SK-N-MC (cell line): ENCODE measurements at places on chromosomes 4 and X.

- DNase-seq, result no peak
Observed at GRCh38 chr4:8537041-8537461, 43.1 kb upstream of the GPR78 start.

DNA sequence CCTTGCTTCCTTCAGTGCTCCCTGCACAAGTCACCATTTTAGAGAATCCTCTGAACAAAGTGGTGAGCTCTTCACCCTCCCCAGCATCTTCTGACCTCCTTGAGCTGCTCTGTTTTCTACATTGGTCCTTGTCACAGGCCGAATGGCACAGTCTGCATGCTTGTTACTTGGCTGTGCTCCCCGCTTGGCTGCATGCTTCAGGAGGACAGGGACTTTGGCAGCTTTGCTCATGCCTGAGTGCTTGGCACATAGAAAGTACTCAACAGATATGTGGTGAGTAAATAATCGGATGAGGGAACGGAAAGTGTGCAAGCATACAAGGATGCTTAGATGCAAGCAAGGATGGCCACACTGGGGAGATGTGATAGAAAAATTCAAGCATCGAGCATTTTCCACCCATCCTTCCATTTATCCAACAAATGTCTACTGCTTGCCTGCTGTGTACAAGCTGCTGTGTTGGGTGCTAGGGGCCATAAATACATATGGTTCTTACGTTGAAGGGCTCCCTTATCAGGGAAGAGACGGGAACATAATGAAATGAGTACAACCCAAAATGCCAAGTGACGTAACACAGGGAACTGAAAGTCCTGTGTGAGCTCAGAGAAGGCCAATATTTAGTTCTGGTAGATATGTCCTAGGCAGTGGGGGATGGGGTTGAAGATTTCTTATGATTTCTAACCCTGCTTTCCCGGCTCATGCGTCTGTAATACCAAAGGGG, 31.2 kb downstream of the SLC2A9 start:
- DNase-seq, result no peak

DNA sequence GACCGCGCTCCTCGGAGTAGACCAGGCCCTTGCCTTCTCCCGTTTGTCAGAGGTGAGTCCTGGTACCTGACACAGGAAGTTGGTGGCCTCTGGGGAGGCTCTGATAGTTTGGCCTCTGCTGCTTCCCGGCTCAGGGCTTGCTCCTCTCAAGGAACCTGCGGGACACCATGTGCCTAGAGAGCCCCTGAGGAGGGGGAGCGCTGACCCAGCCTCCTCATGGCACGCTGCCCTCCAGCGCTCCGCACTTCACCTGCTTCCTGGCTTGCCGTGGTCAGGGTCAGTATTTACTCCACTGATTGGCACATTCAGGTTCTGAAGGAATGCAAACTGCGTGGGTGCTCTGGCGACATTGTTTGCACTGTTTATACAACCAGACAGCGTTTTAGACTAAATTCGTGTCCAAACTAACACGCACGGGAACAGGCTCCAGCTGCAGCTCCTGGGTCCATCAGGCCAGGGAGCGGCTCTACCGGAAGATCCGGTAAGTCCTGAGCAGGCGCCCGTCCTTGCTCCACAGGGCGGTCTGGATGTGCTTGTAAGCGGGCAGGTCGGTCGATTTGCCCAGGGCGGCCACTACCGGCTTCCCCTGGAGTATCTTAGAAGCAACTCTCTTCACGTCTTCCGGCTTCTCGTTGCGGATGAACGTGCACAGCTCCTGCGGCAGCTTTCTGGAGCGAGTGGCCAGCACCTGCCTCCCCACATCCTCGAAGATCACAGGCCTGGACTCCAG, 121.6 kb upstream of the GRID2 start:
- DNase-seq, result no peak

DNA sequence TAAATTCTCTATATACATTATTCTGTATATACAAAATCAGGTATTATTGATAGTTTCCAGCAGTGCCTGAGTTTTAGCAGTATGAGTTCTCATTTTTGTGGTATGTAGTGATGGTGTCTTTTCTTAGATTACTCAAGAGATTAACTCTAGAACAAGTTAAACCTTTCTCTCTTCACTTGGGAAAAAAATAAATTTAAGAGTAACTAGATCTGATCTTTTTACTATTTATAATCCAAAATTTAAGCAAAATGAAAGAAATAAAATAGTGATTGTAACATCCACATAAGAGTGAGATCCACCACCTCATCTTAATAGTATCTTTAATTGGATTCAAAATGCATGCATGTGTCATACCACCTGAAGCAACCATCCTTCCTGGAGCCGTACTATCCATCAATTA, 124.1 kb upstream of the DDX3X start:
- no peak for DNase-seq

DNA sequence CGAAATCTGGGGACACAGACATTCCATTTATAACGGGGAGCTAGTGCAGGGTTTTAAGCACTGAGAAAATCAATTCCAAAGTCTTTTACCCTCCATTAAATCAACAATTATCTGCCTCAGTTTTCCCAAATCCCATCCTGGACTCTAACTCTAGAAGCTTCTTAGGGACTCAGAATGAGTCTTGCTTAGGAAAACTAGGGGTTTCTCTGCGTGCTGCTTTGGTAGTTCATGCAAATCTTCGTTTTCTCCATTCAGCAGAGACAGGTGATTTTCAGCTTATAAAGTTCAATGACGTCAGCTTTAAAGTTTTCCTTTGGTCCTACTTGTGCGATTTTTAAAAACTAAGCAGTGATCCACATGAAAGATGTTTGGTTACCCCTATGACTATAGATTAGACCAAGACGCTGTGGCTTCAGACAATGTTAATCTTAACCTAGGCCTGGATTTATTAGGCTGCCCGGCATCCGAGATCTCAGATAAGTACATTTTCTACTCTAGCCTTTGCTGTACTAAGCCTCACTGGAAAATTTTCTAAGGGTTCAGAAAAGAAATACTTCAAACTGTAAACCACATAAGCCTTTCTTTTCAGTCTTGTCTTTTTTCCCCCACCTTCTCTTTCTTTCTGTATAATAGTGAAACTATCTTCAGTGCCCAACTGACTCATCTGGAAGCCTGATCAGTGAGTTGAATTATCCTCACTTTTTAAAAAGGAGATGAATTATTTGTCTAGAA, 121.4 kb upstream of the GATB start:
- DNase-seq, result no peak

- no peak for DNase-seq
Observed at GRCh38 chrX:8960957-8961468, 72.9 kb downstream of the FAM9B start.

DNA sequence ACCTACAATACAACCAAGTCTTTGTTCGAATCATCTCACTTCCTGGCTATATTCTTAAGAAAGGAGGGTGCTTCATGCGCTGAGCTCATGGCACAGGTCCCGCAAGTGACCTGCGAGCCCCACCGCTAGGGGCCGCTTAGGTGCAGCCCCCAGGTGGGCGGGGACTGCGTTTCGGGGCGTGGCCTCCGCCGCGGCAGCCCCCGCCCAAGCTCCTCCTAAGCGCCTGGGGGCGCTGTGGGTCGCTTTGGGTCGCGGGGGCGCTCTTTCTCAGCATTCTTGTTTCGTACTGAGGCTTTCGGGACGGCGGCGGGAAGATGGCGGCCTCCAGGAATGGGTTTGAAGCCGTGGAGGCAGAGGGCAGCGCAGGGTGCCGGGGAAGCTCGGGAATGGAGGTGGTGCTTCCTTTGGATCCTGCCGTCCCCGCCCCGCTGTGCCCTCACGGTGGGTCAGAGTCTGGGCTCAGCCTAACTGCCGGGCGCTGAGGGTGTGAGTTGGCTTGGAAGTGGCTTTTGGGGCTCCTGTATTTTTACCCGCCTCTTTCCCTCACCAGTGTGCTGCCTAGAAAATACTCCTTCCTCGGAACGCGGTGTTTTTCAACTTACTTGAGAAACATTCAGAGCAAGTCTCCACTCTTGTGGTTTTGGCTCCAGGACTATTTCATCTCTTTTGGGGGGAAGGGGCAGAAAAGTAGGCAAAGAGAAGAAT, at the start of gene ZCCHC4:
Gene ZCCHC4 (plus strand): TSS at position 279 of the 705 bp plus-strand sequence. CDS start 36 bp downstream, at position 315.
- peak; percentile 22 for DNase-seq

DNA sequence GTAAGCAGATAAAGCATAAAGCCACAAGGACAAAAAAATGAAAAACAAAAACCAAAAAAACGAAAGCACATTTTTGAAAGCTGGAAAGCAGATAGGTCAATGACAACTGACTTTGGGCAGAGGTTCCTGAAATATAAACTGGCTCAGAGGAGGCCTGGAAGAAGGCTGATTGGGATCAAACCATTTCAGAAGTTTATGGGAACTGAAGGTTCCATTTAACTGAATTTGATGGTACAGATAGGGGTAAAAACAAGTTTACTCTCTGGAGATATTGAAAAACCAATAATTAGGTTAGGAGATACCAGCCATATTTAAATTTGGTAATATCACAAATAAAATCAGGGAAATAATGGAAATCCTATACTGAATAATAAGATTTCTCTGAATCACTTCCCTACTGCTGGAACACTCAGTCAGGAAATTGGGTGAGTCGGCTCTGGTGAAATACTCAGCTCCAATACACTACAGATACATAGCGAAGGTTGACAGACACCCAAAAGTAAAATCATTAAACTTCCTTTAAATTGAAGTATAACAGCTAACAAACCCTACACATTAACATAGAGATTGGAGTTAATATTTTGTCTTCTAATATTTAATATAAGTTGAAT, 1584.3 kb downstream of the STIM2 start:
- no peak for DNase-seq

- DNase-seq, result no peak
Observed at GRCh38 chr4:177204126-177204525, 105.5 kb upstream of the NEIL3 start.

DNA sequence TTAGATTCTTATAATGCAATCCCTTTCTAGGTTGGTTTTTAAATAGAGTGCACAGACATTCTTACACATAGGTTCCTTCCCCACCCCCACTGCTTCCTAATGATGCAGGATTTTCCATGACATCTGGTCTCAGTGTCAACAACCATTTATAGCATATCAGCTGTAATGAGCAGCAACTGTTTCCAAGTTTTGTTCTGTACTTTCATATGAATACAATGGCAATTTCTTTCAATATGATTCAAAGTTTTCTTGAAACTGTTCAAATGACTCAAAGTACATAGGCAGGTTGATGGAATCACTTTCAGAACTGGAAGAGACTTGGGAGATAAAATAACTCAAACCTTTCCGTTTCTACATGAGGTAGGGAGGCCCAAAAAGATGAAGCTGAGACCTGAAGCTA, 220.7 kb downstream of the CAMK2D start:
- DNase-seq, result no peak

DNA sequence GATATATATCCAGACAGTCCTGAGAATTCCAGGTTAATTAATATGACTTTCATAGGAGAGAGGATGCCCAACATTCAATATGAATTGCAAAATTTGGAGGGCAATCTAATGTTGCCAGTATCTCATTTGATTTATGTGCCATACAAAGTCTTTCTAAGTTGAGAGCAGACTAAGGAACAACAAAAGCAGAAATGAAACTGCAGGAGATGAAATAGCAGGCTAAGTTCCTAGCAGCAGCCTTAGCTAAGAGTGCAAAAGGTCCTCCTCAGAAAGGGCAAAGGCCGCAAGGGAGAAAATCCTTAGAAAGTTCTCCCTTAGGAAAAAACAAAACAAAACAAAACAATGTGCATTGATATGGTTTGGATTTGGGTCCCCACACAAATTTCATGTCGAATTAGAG, 602.9 kb upstream of the HTR2C start:
- no peak for DNase-seq

DNA sequence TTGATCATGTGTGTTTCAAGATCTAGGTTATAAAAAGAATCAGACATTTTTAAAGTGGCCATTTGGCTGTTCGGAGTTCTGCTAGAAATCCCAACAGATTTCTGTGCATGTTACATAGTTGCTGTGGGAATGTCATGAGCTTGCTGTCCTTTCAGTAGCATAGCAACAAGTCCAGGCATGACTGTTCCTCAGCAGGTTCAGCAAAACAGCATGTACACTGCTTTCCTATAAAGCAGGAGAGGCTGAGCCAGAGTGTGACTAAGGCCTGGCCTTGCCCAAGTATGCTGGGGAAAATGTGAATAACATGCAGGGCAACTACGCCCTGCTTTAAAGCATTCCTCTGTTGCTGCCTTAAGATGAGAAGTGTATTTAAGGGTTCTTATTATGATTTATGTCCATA, 217.1 kb upstream of the SMIM31 start:
- DNase-seq, result no peak

- no peak for DNase-seq
Observed at GRCh38 chr4:108601106-108601505, 19.3 kb upstream of the RPL34 start.

- no peak for DNase-seq
Observed at GRCh38 chr4:161522031-161522430, 641.8 kb downstream of the FSTL5 start.

DNA sequence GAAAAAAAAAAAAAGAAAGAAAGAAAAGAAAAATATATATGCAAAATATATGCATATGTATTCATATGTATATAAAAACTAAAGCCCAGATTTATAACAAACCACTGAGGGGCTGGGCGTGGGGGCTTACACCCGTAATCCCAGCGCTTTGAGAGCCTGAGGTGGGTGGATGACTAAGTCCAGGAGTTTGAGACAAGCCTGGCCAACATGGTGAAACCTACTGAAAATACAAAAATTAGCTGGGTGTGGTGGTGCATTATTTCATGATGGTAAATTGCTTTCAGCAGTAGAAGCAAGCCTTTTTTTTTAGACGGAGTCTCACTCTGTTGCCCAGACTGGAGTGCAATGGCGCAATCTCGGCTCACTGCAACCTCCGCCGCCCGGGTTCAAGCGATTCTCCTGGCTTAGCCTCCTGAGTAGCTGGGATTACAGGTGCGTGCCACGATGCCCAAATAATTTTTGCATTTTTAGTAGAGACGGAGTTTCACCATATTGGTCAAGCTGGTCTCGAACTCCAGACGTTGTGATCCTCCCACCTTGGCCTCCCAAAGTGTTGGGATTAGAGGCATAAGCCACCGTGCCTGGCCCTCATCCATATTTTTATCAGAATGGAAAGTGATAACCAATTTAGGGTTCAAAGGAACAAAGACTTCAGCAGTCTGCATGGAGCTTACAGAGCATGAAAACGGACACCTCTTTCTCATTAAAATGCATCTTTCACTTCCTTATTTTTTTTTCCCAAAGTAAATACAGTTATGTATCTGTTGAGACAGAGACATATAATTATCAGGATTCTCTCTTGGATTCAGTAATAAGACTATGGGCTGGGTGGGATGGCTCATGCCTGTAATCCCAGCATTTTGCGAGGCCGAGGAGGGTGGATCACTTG, 27.7 kb upstream of the MOB1B start:
- DNase-seq, result no peak

- DNase-seq, result no peak
Observed at GRCh38 chrX:152259150-152259549, 120.8 kb upstream of the MAGEA10 start.

DNA sequence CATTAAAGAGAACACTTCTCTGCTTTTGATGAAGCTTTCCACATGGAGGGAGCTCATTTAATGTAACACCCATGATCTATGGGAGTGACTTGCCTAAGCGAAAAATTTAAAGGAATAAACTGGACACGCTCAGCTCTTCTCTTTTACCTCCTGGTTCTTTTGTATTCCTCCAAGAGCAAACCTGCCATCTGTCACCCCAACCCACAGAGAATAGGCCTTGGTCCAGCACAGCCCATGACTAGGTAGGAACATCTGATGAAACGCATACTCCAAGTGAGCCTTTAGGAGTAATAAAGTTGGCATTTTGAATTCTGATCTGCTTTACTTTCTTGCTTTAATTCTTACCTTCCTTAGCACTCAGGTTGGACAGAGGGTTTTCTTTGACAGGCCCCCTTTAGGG, 389.0 kb downstream of the HNRNPD start:
- no peak for DNase-seq

- no peak for DNase-seq
Observed at GRCh38 chrX:2708021-2708420, 16.9 kb downstream of the CD99 start.
